ENCODE measurements at places on chromosomes 12 and 14.

GRCh38 chr12:14578646-14579045, 11.0 kb upstream of the PLBD1 start:
- H3K27me3 ChIP-seq = no peaks in the 10 kb centered on the region
- no peak for DNase-seq
- no peak overlapping the region for H3K27ac ChIP-seq
- no peaks in the 10 kb centered on the region for H3K36me3 ChIP-seq
- H3K4me3 ChIP-seq = no peak overlapping the region

- no peaks in the 10 kb centered on the region for H3K4me1 ChIP-seq
- H3K27ac ChIP-seq = no peak overlapping the region
- no peak overlapping the region for H3K4me3 ChIP-seq
- no peaks in the 10 kb centered on the region for H3K36me3 ChIP-seq
Measured at GRCh38 chr12:115357681-115358080, 673.7 kb upstream of the TBX3 start.

DNA sequence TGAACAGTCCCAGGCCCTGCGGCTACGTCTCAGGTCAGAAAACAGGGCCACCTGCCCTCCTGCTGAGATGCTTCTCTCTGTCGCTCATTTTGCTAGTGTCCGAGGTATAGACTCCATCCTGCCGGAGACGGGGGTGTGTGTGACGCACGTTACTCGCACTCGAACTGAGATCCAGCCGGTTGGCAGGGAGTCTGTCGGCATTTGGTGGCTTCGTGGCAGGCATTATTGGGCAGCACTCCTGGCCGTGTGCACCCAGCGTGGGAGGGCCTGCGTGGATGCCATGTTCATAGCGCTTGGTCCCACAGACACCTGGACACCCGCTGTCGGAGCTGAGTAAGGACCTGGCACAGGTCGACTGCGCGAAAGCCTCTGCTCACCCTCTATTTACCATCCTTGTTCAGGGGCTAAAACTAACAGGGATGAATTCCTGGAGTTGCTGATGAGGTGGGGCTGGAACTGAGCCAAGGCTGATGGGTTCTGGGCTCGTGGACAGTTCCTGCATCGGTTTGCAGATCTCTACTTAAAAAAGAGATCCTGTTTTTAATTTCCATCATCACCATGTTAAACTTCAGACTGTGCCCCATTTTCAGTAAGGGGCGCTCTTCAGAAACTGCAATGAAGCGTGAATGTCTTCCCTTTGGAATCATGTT, 28.6 kb downstream of the AACS start:
- H3K27me3 ChIP-seq = no peaks in the 10 kb centered on the region
- no peak for DNase-seq
- H3K36me3 ChIP-seq = no peaks in the 10 kb centered on the region
- H3K4me1 ChIP-seq = no peaks in the 10 kb centered on the region
- H3K27ac ChIP-seq = no peak overlapping the region

DNA sequence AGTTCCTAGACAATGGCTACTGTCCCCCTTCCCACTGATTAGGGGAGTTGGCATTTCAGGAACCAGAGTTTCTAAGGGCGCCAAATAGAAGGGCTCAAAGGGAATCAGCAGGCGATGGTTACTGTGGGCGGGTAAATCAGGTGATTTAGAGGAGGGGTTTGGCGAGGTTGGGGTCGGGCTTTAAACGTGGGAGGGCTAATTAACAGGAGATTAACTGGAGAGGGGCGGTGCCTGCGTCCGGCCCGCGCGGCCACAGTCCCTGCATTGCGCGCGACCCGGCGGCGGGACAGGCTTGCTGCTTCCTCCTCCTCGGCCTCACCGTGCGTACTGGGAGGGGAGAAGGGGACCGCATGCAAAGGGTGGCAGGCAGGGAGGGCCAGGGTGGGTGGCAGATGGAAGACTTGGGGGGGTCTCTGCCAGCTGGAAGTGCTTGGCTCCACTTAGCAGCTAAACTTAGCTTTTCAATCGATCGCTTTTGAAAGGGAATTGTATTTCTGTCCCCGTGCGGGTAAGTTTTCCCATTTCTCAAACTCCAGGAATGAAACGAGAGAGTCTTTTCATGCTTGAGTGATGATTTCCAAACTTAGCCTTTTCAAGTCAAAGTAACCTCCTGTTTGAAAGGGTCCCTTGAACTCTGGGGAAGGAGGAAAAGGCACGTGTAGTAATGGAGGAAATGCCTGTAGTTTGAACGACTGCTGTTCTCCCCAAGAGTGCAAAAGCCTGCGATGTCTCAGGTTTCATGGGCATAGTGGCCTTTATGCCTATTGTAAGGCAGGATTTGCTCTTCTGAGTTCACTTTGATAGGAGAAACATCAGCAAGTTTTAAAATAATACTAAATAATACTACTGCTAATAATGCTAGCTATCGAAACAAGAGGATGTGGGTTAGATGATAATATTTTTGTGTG, at the start of gene MGST1:
Gene MGST1 (plus strand): TSS at position 255 of the 908 bp plus-strand sequence. CDS start 6,608 bp downstream, outside the sequence.
- no peaks in the 10 kb centered on the region for H3K4me1 ChIP-seq
- no peak for DNase-seq
- no peaks in the 10 kb centered on the region for H3K27me3 ChIP-seq
- H3K27ac ChIP-seq = no peak within 1 kb of the TSS
- no peak within 1 kb of the TSS for H3K4me3 ChIP-seq

- H3K27ac ChIP-seq = no peak overlapping the region
- no peaks in the 10 kb centered on the region for H3K4me1 ChIP-seq
- DNase-seq = no peak
- no peaks in the 10 kb centered on the region for H3K27me3 ChIP-seq
Measured at GRCh38 chr12:125029761-125030358, 35.4 kb upstream of the AACS start.

- H3K4me3 ChIP-seq = no peak overlapping the region
- no peak overlapping the region for H3K27ac ChIP-seq
- peaks cover 5% of the 10 kb centered on the region for H3K4me1 ChIP-seq
- no peak for DNase-seq
Measured at GRCh38 chr12:46590991-46591703, 218.6 kb upstream of the SLC38A2 start.

DNA sequence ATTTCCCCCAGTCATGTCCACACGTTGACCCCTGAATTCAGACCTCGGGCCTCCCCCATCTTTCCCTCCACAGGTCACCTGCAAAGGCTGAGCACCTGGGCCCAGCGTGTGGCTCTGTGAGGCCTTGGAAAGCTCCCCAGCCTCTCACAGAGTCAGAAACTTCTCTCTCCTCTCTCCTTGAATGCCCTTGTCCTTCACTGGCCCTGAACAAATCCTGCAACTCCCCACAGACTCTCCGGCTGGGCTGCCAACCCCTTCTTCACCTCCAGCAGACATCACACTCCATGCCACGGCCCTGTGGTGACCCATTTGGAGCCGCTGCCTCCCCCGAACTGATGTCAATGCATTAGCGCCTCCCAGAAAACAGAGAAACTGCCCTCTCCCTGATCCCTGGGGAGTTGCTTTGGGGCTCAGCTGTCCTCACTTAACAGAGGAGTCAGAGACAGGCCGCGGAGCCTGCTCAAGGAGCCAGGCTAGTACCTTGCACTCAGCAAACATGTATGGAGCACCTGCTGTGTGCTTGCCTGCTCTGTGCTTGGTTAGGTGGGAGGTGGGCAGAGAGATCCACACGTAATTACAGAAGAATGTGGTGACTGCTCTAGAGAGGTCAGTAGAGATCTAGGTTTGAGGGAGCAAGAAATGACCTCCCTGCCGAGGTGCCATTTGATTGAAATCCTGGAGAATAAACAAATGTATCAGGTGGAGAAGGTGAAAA, 99.2 kb upstream of the PWP1 start:
- no peaks in the 10 kb centered on the region for H3K4me1 ChIP-seq
- H3K27me3 ChIP-seq = no peaks in the 10 kb centered on the region
- H3K27ac ChIP-seq = no peak overlapping the region
- H3K36me3 ChIP-seq = no peaks in the 10 kb centered on the region

DNA sequence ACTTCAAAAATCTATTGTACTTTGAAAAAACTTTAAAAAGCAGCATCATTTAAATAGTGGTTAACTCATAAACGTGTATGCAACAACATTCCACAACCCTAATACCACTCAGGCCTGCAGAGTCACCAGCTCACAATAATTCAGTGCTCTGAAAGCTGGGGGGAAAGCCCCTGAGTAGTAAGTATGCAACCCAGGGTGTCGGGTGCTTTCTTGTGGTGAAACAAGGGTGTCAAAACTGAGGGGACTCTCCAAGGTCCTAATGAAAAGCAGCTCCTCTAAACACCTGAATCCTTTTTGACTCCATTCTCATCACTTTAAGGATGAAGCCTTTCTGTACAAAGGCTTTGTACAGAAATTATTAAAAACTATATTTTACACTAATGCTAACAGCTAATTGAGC, 33.7 kb downstream of the FGFR1OP2 start:
- no peaks in the 10 kb centered on the region for H3K27me3 ChIP-seq
- no peak overlapping the region for H3K27ac ChIP-seq
- peaks cover 21% of the 10 kb centered on the region for H3K4me1 ChIP-seq
- no peak overlapping the region for H3K4me3 ChIP-seq

DNA sequence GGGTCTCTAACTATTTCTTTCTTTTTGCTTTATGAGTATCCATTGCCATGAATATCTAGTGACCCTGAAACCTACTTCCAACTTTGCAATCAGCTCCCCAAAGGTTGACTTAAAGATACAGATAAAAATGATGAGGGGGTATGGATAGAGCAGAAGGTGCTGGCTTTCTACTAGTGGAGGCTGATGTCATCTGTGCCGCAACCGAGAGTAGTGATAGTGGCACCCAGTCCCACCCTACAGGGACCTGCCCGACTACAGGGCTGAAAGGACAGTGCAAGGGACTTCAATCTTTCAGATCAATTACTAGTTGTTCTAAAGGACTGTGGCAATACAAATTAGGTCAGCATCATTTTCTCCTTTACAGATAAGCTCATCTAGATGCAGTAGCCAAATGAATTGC, 806.0 kb downstream of the VRK1 start:
- DNase-seq = peak; percentile 27
- peak overlapping the region; percentile 12 for H3K27ac ChIP-seq
- H3K27me3 ChIP-seq = no peaks in the 10 kb centered on the region
- H3K4me1 ChIP-seq = peaks cover 66% of the 10 kb centered on the region
- no peaks in the 10 kb centered on the region for H3K36me3 ChIP-seq

DNA sequence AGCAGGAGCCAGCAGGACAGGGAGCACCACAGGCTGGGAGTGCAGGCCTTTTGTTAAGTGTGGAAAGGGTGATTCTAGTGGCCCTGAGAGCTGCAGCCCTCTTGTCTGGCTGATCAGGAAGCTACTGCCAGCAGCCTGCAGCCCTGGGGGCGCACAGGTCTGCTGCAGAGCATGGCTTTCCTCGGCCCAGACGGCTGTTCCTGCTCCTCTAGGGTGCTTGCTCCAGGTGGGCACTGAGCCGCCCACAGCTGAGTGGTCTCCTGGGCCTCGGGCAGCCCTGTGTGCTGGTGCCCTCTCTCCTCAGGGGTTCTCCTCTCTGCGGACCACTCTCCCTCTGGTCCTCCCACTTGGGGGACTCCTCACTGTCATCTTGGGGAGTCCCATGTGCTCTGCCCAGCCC, 18.9 kb downstream of the CCDC88C start:
- peak overlapping the region; percentile 76 for H3K4me3 ChIP-seq
- H3K27me3 ChIP-seq = no peaks in the 10 kb centered on the region
- no peak for DNase-seq
- no peak overlapping the region for H3K27ac ChIP-seq
- no peaks in the 10 kb centered on the region for H3K36me3 ChIP-seq
- H3K4me1 ChIP-seq = peaks cover 95% of the 10 kb centered on the region

GRCh38 chr14:69685716-69686115, 74.3 kb downstream of the SUSD6 start:
- no peaks in the 10 kb centered on the region for H3K36me3 ChIP-seq
- no peak for DNase-seq
- no peak overlapping the region for H3K4me3 ChIP-seq
- peaks cover 52% of the 10 kb centered on the region for H3K4me1 ChIP-seq
- H3K27me3 ChIP-seq = no peaks in the 10 kb centered on the region
- H3K27ac ChIP-seq = no peak overlapping the region

DNA sequence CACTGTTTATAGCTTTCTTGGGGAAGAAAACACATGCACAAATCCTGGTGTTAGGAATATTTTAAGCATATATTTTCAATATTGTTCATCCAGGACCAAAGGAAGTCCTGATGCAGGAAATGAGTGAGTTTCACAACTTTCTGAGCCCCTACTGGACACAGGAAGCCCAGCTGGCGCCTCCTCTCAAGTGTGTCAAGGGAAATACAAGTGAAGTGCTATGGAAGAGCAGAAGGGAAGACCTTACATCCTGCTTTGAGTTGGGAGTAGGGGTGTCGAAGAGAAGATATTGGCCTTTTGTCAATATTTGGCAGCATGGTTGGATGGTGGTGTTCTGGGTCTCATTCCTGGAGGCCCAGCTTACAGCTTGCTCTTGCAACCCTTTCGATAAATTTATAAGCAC, 66.1 kb upstream of the ZDHHC17 start:
- no peaks in the 10 kb centered on the region for H3K27me3 ChIP-seq
- H3K36me3 ChIP-seq = no peaks in the 10 kb centered on the region
- no peaks in the 10 kb centered on the region for H3K4me1 ChIP-seq

DNA sequence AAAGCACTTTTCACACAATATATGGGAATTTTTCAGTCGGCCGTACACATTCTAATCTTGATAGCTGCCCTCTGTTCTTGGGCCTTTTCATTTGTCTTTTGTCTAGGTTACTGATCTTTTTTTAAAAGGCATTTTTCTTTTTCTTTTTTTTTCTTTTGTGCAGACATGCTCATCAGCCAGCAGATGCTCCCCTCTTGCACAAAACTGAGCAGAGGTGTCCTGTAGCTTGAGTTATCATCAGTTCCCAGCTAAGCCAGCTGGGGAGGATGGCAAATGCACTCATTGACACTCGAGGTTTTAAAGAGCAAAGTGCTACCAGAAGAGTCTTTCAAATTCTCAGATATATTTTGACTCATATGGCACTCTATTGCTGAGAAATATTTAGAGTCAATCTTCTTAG, 913.9 kb upstream of the SEL1L start:
- H3K4me1 ChIP-seq = no peaks in the 10 kb centered on the region
- H3K4me3 ChIP-seq = no peak overlapping the region
- no peak overlapping the region for H3K27ac ChIP-seq
- H3K27me3 ChIP-seq = no peaks in the 10 kb centered on the region
- no peak for DNase-seq

GRCh38 chr14:103315941-103316340, 18.1 kb upstream of the EIF5 start:
- peak overlapping the region; percentile 38 for H3K27ac ChIP-seq
- no peaks in the 10 kb centered on the region for H3K36me3 ChIP-seq
- no peak for DNase-seq
- no peak overlapping the region for H3K4me3 ChIP-seq

DNA sequence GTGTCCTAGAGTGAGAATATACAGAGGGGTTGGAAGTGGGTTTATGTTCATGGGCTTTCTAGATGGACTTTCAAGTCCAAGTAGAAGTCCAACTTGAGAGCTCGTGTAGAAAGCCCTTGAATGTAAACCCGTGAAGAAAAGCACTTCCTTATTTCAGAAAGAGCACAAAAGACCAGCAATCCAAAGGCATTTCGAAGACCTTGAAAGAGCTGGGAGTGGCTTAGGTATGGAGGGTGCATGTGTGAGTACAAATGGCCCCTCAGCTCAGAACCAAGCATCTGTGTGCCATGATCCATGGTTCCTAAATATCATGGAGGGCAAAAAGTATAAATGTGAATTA, 160.7 kb downstream of the ETV6 start:
- no peak overlapping the region for H3K4me3 ChIP-seq
- H3K27me3 ChIP-seq = no peaks in the 10 kb centered on the region
- no peaks in the 10 kb centered on the region for H3K36me3 ChIP-seq
- peaks cover 17% of the 10 kb centered on the region for H3K4me1 ChIP-seq

Data from CD8-positive, alpha-beta memory T cell (primary cell).